Cerebellar nuclear complex (tissue), 1 donor: ENCODE measurements at places on chromosomes 3 and 15.

DNA sequence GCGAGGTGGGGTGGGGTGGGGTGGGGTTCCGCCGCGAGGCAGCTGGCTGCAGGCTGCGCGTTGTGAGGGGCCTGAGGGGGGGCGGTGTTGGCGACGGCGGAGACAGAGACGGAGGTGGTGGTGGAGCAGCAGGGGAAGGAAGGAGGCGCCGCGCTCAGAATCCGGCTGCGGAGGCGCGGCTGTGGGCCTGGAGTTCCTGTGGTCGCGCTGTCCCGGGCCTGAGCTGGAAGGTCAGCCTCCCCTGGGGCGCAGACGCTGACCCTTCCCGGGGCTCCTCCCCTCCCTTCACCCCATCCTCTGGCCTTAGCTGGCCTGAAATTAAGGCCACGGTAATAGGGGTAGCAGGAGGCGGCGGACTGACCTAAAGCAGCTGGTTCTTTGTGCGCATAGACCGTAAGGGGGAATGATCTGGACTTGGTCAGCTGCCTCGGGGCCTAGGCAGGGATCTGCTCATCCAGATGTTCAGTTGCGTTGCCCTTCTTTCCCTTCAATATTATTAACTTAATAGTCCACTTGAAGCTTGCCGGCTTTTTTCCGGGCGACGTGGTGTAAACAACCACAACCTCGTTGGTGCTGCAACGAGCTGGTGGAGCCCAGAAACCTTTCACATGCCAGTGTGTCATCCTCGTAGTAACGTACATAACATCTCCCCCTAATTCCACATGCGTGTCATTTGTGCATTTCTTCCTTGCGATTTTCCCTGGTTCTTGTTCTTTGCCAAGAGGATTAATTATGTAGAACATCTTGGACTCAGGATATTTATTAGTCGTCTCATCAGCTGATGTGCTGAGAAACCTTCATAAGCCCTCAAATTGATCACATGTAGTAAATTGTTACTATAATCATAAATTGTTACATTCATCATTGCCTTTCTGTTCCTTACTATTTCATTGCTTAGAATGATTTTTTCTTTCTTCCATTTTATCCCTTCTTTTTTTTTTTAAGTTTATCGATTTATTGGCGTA lies 626 bp downstream of the SEC62 start:
- no peak for DNase-seq

- no peak for DNase-seq
Measured at GRCh38 chr3:24850245-24850644, 355.6 kb upstream of the THRB start.

DNA sequence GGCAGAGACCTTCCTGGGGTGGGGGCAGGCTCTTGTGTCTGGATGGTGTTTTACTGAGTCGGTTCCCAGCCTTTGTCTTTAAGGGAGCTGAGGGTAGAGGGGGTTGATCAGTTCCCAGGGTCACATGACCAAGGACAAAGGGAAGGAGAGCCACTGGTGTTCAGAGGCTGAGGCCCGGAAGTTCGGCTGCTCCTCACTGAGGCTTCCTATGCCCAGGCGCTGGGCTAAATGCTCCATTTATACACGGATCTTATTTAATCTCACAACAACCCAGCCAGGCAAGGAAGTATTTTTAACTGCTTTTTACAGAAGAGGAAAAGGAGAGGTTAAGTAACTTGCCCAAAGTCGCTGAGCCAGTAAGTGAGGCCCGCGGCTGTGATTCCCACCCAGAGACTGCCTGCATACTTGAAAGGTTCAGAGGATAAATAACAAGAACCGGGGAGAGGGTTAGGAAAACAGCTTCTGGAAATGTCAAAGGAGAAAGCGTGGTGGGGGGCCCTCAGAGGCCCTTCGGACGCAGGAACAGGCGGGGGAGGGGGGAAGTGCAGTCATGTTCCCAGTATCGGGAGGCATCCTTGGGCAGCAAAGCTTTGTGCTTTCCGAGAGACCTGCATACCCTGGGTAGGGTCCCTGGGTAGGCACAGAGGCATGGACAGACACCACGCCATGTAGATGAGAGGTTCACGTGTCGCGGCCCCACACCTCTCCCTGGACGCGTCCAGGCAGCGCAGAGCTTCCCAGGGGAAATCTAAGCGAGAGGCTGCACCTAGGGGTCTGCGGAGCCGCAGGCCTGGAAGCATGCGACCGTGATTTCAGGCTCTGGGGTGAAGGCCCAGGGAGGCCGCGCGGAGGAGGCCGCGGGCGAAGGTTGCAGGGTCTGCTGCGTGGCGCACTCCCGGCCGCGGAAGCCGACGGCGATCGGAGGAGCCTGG lies 21.3 kb downstream of the EPHB3 start:
- no peak for DNase-seq

- no peak for DNase-seq
Measured at GRCh38 chr15:77659350-77660321, 26.9 kb upstream of the LINGO1 start.

DNA sequence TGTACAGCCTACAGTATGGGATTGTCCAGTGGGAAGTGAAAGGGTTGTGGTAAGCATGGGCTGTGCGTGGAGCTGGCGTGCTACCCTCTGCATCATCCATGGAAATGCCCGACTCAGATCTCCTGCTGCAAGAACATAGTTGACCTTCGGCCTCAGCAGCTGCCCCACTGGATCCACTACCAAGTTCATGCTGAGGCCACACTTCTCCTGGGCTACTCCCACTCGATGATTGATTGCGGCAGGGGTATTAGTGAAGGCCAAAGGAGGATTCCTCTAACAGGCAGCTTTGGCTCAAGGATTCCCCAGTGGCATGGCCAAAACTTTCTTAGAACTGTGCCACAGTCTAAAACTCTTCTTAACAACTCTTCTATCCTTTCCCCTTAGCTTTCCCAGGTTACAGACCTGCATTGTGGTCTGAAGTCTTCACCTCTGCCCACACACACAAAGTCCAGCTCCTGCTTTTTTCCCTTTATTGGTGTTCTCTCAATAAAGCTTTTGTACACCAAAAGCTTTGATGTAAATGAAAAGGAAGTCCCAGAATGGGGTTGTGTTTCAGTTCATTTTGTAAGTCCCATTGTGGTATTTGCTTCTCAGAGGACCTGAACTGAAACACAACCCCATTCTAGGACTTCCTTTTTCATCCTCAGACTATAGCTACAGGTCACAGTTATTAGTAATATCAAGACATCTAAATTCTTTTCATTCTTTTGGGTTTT lies 4.9 kb upstream of the TBC1D5 start:
- DNase-seq: no peak

GRCh38 chr3:145032791-145033190 lies 1061.2 kb downstream of the DIPK2A start:
- DNase-seq: no peak

- DNase-seq: no peak
Measured at GRCh38 chr3:127915115-127915936, at the start of gene KBTBD12. TSS of gene KBTBD12 (plus strand) at chr3:127915232. CDS start at chr3:127923062, 7,830 bp downstream.

- no peak for DNase-seq
Measured at GRCh38 chr3:195761567-195762248, 40.9 kb downstream of the MUC20 start.

- no peak for DNase-seq
Measured at GRCh38 chr15:45473068-45473467, 49.5 kb downstream of the SLC30A4 start.

DNA sequence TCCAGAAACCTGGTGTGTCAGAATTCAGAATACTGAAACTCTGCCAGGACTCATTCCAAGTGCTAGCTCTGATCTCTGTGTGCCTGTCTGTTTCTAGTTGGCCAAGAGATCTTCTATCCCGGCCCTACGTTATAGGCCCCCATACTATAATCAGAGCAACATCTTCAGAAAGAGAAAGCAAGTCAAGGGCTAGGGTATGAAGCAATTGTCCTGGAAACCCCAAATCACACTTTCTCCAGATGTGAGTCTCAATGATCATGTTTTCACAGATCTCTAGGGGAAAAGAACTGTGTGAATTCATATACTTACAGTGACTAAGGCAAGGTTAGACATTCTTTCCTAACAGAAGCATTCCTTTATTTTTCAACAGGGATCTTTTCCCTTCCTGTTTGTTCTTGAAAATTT lies 309.7 kb downstream of the SLC9A9 start:
- no peak for DNase-seq

DNA sequence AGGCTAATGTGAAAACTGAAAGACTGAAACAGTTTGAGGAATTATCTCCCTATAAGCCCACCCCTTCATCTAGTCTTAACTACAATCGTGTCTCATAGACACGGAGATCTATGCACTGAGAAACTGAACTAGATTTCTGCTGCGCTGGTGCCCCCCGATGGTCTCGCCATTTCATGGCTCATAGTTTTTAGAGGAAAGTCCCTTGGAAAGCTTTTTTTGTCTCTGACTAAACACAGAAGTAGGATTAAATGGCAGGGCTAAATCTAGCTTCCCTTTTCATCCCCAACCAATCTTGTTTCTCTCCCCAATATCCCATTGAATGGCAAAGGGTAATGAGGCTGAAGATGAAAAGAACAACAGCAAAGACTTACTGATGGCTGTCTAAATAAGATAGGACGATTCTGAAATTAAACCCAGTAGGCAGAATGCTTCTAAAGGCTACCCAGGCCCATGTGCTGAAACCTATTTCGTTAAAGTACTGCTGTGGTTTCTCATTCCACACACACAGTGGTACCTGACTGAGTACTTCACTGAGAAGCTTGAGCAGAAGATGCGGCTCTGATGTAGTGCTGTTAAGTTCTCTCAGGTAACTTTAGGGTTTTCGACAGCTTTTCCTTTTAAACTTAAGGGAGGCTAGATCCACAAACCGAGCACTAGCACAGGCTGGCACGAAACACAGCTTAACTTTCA lies 142.7 kb downstream of the GADL1 start:
- DNase-seq: no peak

DNA sequence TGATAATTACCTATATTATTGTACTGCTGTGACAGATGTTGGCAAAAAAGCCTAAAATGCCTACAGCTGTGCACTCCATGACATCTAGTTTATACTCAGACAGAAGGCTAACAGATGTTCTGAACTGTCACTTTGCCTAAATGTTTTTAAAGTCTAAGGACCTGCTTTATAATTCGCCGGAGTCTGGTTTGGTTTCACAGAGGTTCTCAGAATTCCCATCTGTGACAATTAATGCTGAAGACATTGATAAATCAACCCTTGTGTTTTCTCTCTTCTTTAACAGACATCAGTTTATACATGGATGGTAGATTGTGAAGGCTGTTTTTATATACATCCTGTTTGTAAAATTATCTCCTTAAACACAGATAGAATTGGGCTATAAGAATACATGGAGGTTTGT lies 19.8 kb upstream of the SOX2 start:
- no peak for DNase-seq

- DNase-seq: no peak
Measured at GRCh38 chr15:56887782-56888438, 30.5 kb upstream of the TCF12 start.

GRCh38 chr3:40765884-40766283 lies 241.1 kb downstream of the ZNF621 start:
- no peak for DNase-seq

GRCh38 chr3:124035463-124036121 lies 43.7 kb upstream of the ROPN1 start:
- DNase-seq: no peak

GRCh38 chr15:93087825-93088199 lies 1.2 kb downstream of the RGMA start:
- DNase-seq: no peak

- DNase-seq: no peak
Measured at GRCh38 chr3:66404903-66405700, 95.7 kb downstream of the LRIG1 start.

GRCh38 chr15:92797168-92798052 lies 102.7 kb upstream of the CHD2 start:
- DNase-seq: no peak

GRCh38 chr15:63835211-63835568 lies 1.4 kb upstream of the HERC1 start:
- DNase-seq: no peak

- DNase-seq: no peak
Measured at GRCh38 chr3:144433006-144433405, 461.4 kb downstream of the DIPK2A start.

GRCh38 chr15:83733206-83733605 lies 79.3 kb downstream of the ADAMTSL3 start:
- no peak for DNase-seq

GRCh38 chr3:43997788-43998369 lies 243.8 kb upstream of the TOPAZ1 start:
- no peak for DNase-seq

DNA sequence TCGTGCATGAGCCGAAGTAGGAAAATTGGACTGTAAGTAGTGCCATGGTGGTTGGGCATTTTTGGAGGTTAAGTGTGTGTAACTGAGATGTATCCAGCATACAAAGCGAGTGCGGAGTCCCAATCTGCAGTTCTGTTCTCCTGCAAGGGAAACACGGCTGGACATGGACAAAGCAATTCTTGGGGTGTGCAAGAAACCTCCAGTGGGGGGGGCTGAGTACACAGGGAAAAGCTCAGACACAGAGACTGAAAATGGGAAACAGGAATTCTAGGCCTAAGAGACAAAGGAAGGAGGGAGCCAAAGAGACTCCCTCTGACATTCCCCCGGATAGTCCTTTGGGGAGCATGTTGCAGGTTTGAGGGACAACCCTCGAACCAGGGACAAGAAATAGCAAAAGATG lies 83.2 kb upstream of the PLSCR4 start:
- no peak for DNase-seq

- DNase-seq: no peak
Measured at GRCh38 chr3:11050666-11051323, 58.2 kb downstream of the SLC6A1 start.

GRCh38 chr3:190291994-190292584 lies 30.2 kb downstream of the CLDN1 start:
- no peak for DNase-seq

GRCh38 chr15:42490291-42490670 lies 660 bp downstream of the ZNF106 start:
- DNase-seq: no peak

DNA sequence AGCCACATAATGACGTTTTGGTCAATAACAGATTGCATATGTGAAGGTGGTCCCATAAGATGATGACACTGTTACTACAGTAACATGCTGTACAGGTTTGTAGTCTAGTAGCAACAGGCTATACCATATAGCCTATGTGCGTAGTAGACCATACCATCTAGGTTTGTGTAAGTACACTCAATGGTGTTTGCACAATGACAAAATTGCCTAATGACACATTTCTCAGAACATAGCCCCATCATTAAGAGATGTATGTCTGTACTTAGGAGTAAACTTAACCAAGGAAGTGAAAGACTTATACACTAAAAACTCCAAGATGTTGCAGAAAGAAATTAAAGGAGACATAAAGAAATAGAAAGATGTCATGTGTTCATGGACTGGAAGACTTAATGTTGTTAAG lies 66.2 kb downstream of the RPLP1 start:
- DNase-seq: no peak

DNA sequence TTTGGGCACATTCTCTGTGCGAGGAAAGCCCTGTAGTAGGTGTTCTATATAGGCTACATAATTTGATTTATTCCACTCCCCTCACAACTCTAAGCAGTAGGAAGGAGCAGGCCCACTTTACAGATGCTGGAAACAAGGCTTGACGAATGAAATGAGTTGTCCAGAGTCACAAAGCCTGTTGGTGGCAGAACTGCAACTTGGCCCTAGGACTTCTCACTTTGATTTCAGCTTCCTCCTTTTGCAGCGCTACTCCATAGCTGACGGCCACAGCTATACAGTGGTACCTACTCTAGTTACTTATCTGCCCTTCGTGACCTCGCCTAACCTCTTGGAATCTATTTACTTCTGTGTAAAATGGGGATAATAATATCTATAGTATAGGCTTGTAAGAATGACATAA lies 2.5 kb upstream of the IRAK2 start:
- no peak for DNase-seq
